ENCODE measurements at places on chromosomes 6 and 20.

DNA sequence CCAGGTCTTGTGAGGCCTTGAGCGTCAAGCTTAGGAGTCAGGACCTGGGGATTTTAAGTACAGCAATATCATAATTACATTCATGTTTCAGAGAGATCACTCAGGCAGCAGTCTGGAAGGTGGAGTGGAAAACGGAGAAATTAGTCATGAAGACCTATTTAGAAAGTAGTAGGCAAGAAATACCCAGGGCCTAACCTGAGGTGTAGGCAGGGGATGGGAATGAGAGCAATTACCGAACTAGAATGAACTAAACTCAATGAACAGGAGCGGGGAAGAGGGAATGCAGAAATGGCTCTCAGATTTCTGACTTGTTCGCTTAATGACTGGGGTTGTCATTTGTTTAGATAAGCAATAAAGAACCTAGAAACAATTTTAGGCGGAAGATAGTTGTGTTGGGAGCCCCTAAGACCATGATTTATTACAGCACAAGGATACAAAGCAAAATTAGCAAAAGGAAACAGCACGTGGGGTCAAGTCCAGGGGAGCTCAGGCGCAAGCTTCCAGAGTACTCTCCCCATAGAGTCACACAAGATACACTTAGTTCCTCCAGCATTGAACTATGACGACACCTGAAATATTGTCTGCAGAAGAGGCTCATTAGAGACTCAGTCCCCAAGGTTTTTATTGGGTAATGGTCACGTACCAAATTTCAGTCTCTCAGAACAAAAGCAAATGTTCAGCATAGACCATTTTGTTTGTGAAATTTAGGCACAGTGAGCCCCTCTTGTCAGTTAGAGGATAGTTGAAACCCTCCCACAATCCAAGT is 178.8 kb upstream of the AKAP12 start:
- DNase-seq, result no peak

GRCh38 chr20:4151991-4152695 is 136.8 kb upstream of the RNF24 start:
- DNase-seq, result no peak

GRCh38 chr6:146913842-146914488 is 290.3 kb upstream of the STXBP5 start:
- DNase-seq, result peak; percentile 97

GRCh38 chr6:160215232-160215631 is 43.4 kb downstream of the SLC22A2 start:
- DNase-seq, result no peak

- no peak for DNase-seq
Measured at GRCh38 chr6:31170600-31170881, at the start of gene POU5F1. TSS of gene POU5F1 (minus strand) at chr6:31170682. CDS start at chr6:31170620, 62 bp downstream.

DNA sequence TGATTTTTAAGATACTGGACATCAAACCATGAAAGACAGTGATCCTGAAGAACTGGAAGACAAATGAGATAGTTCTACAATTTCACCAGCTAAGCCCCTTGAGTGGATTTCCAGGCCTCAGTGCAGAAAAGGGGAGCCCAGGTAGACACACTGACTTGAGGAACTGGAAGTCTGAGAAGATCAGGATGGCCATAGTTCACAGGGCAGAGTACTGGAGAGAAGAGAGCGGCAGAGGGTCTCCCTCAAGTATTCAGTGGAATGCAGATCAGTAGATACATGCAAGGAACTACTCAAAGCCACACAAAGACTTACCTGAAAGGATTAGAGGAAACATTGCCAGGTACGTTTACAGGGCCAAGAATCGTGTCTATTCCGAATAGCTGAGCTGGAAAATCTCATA is 224.3 kb downstream of the LRFN2 start:
- DNase-seq, result no peak

- DNase-seq, result peak; percentile 30
Measured at GRCh38 chr6:87436435-87436834, 28.7 kb downstream of the CFAP206 start.

DNA sequence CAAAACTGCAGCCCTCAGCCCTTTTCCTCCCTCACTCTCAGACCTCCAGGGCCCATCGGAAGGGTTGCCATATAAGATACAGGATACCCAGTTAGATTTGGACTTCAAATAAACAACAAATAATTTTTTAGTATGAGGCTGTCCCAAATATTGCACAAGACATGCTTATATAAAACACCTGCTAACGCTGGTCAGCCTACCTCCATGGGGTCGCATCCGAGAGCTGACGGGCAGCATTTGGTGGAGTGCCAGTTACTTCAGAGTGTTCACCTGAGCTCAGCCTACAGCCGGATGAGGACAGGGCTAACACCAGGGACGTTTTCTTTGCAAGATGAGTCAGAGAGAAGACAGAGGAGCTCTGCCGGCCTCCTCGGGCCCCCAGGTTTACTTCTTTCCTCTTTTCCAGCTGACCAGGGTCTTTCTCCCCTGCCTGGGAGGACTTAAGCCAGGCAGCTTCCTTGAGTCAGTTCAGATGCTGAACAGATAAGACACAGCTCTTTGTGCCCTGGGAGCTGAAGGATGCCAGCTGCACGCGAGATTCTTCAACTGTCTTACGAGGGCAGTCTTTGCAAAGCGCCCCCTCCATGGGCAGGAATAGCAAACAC is 141.2 kb upstream of the KCNG1 start:
- DNase-seq, result no peak

DNA sequence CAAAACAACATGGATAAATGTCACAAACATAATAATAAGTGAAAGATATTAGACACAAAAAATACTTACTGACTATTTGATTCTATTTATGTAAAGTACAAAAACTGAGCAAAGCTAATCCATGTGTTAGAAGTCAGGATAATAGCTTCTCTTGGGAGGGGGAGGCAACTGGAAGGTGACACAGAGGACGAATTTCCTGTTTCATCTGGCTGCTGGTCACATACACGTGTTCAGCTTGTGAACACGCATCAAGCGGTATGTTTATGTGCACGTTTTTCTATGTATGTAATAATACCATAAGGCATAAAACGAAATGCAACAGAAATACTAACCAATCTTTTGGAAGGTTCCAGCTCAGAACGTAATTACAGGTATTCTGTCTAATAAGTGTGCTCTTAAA is 54.3 kb downstream of the MKKS start:
- no peak for DNase-seq

GRCh38 chr6:29509239-29509638 is 21.5 kb upstream of the MAS1L start:
- DNase-seq, result no peak

DNA sequence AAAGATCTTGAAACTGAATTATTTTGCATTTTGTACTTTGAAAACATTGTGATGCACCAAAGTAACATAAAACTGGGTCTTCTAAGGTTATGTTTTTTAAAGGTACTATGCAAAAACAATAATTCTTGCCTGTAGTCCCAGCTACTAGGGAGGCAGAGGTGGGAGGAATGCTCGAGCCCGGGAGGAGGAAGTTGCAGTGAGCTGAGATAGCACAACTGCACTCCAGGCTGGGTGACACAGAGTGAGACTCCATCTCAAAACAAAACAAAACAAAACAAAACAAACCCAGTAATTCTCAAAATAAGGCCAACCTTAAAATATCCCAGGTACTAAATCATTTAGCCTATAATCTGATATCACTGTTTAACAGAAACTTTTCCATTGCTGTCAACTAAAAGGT is 269.6 kb downstream of the KHDC1L start:
- no peak for DNase-seq

DNA sequence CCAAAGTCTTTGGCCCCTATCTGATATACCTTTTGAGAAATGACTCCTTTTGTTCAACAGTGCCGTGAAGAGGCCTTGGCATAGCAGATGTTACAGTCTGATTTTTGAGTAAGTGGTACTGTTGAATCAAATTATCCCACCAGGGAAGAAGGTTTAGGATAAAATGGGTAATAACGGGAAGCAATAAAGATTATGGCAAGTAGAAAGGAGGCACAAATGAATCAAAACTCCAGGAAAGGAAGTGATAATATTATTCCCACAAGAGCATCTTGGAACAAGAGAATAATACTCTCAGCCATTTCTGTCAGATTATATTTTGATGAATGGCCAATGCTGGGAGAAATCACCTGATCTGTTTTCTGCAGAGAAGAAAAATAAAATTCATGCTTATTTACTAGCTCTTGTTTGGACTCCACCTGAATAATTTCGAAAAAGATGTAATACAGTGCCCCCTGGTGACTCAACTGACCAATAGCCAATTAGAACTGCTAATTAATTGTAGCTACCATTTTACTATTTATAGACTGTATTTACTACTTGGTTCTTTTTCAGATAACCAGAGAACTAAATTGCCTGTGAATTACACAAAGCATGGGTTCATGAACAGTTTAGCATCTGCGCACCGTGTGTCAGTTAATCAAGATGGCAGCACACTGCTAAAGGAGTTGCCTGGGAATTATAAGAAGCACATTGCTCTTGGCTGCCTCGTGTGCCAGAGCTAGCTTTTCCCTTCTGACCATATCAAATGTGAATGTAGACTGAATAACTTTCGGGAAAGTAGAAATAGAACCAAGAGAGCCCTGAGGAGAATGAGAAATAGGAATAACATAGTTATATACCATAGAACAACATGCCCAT is 78.5 kb upstream of the TRDN start:
- peak; percentile 4 for DNase-seq

GRCh38 chr6:12818324-12818723 is 101.8 kb downstream of the PHACTR1 start:
- peak; percentile 4 for DNase-seq

GRCh38 chr6:56484669-56485068 is 158.0 kb downstream of the DST start:
- DNase-seq, result peak; percentile 4

GRCh38 chr6:139855671-139856311 is 481.3 kb upstream of the CITED2 start:
- no peak for DNase-seq

DNA sequence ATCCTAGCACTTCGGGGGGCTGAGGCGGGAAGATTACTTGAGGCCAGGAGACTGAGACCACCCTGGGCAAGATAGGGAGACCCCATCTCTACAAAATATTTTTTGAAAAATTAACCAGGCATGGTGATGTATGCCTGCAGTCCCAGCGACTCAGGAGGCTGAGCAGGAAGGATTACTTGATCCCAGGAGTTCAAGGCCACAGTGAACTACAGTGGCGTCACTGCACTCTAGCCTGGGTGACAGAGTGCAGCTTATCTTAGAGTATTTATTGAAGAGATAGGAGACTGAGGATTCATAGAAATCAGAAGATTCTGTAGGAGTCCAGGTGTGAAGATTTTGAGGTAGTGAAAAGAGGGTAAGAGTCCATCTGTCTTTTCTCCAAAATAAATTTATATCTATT is 45.0 kb downstream of the SLC17A5 start:
- no peak for DNase-seq

DNA sequence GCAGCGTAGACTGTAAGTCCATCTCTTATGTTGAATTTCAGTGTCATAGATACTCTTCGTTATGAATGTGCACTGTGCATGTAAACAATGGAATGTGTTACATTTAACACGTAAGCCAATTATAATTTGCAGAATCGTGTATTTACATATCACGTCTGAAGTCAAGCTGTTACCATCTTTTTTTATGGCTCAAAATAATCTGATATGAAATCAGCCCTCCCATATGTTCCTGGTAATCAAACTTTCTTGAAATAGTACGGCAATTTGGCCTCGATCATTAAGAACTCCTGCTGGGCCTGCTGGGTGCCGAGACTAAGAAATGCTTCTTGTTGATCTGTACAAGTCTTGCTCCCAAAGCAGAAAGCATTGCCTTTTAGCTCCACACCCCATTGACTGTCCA is 89.6 kb upstream of the DOK5 start:
- no peak for DNase-seq

DNA sequence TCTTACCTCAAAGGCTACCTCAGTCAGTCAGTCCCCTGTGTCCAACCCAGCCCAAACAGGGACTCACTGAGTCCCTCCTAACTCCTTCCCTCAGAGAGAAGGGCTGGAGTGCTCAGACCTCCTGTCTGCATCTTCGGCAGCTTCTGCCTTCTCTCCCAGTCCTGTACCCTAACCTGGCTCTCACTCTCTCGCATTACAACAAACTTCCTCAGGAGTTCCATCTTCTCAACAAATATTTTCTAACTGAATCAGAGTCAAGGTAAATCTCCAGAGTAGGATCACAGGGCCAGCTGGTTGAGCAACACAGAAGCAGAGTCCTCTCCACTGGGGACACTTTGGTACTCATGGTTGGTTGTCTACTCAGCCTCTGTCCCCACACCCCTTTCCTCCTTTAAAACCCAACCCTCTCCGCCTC is 92.3 kb downstream of the MRPL14 start:
- DNase-seq, result no peak

- DNase-seq, result no peak
Measured at GRCh38 chr20:64025101-64025825, 10.7 kb upstream of the C20orf204 start.

GRCh38 chr6:157682856-157683481 is 140.1 kb upstream of the SNX9 start:
- DNase-seq, result no peak

GRCh38 chr6:165685302-165685701 is 22.3 kb upstream of the PDE10A start:
- no peak for DNase-seq

GRCh38 chr6:170026751-170027646 is 263.9 kb downstream of the DLL1 start:
- DNase-seq, result no peak

DNA sequence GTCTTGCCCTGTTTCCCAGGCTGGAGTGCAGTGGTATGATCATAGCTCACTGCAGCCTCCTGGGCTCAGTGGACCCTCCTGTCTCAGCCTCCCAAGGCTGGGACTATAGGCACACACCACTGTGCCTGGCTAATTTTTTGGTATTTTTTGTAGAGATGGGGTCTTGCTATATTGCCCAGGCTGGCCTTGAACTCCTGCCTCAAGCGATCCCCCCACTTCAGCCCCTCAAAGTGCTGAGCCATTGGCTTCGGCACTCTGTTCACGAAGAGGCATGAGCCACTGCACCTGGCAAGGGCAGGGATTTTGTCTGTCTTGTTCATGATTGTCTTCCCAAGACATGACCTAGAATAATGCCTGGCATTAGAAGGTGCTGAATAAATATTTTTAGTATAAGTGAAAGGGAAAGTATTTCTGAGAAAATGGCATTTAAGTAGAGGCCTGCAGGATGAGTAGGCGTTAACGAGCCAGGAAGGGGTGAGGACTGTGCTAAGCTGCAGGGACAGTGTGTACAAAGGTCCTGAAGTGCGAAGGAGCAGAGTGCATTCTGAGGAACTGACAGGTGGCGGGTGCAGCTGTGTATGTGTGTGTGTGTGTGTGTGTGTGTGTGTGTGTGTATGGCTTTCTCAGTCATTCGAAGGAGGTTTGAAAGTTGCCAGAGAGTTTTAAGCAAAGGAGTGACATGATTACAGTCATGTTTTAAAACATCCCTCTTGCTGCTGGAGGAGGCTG is 43.0 kb downstream of the VEGFA start:
- DNase-seq, result no peak

DNA sequence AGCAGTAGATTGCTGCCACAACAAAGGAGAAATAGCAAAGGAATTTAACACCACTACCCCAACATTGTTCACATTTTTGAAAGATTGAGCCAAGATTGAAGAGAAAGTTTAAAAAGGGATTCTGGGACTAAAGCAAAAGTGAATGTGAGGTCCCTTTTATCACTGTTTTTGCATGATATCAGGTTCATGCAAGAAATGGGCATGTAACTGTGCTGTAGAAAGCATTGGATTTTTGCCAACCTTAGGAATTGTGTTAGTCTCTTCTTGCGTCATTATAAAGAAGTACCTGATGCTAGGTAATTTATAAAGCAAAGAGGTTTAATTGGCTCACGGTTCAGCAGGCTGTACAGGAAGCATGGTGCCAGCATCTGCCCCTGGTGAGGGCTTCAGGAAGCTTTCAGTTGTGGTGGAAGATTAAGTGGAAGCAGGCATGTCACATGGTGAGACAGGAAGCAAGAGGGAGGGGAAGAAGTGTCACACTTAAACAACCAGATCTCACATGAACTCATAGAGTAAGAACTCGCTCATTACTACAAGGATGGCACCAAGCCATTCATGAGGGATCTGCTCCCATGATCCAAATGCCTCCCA is 4.6 kb upstream of the GJB7 start:
- no peak for DNase-seq

Measured in fibroblast of skin of left quadriceps (primary cell).